ENCODE measurements at places on chromosomes 3 and 15.

DNA sequence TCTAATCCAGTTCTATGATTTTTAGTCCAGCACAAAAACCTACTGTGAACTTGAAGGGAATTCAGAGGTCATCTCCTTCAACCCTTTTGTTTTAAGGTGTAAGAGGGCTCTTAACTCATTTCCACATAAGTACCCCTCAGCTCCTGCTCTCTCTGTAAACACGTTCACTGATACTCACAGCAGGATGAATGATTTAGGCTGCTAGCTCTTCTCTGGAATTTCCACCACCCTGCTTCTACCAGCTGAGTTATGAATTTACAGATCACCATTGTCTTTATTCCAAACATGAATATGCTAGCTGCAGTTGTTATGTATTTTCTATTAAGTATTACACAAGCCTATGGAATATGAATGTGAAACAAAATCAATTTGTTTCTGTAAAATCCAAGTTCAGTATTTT, 101.3 kb upstream of the NANOGP8 start:
- no peak for DNase-seq

- DNase-seq, result no peak
These were observed 30.5 kb upstream of the TCF12 start for GRCh38 chr15:56887782-56888438.

GRCh38 chr3:126982471-126983175, at the start of gene PLXNA1:
PLXNA1 (plus strand) TSS chr3:126983115; CDS start chr3:126988594, 5,479 bp downstream.
- DNase-seq, result peak; percentile 82

GRCh38 chr3:48980295-48980694, 9.7 kb upstream of the P4HTM start:
- DNase-seq, result no peak

GRCh38 chr3:182083112-182083511, 371.4 kb downstream of the SOX2 start:
- DNase-seq, result no peak

DNA sequence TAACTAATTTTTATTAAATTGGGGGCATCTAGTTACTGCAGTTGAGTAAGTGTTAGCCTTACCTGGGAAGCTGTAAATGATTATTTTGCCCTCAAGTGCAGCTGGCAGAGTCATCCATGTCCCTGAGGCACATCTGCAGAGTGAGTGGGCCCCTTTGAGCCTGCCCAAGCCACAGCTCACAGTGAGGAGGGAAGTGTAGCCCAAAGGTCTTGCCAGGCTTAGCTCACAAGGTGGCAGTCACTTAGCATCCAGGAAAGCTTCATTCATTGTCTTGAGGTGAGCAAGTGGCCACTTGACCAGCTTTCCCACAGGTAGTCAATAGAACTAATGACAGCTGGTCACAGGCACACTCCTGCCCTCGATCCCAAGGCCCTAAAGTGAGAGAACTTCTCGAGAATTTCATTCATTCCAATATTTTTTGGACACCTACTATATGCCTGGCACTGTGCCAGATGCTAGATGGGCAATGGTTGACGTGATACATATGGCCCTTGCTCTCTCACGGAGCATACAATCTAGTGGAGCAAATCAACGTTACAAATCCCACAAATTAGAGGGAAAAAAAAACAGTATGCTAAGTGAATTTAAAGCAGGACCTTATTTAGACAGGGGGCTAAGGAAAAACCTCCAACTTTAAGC, 163.3 kb upstream of the IL12A start:
- no peak for DNase-seq

DNA sequence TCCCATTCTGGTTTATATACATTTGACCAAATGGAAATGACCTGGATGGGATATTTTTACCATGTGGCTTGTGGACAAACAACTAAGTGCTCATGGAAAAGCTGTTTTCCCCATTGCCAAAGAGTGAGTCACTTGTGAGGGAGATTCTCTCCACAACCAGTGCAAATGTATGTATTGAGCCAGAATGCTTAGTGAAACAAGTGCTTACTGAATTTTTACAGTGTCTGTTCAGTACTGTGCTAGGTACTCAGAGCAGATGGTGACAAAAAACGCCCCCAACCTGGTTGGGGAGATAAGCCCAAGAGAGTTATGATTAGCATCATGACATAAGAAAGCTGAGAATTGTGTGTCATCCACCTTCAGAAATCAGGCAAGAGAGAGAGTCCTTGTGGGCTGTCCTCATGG, 2.3 kb downstream of the CHP1 start:
- peak; percentile 60 for DNase-seq

DNA sequence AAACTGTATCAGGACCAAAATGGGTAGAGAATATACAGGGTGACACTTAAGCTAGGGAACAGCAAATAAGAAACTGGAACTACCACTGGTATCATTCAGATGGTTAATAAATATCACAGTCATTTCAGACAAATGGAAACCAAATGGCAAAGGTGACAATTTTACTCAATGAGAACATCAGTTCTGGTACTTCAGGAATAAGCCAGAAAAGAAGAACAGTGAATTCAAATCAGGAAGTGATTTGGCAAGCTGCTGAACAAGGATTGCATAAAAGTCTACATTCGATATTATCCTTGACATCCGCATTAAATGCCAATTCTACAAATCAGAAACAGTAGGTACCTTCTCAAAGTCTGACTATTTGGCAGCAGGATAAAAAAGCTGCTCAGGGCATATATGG, 23.5 kb upstream of the STIMATE start:
- DNase-seq, result no peak

- DNase-seq, result peak; percentile 66
These were observed 458.3 kb downstream of the MFSD1 start for GRCh38 chr3:159260049-159260662.

- DNase-seq, result no peak
These were observed 11.0 kb downstream of the PRKCD start for GRCh38 chr3:53171827-53172505.

Measured in muscle of leg (tissue), 16 donors.